SJSA1 (cell line): ENCODE measurements at places on chromosomes 7 and 10.

DNA sequence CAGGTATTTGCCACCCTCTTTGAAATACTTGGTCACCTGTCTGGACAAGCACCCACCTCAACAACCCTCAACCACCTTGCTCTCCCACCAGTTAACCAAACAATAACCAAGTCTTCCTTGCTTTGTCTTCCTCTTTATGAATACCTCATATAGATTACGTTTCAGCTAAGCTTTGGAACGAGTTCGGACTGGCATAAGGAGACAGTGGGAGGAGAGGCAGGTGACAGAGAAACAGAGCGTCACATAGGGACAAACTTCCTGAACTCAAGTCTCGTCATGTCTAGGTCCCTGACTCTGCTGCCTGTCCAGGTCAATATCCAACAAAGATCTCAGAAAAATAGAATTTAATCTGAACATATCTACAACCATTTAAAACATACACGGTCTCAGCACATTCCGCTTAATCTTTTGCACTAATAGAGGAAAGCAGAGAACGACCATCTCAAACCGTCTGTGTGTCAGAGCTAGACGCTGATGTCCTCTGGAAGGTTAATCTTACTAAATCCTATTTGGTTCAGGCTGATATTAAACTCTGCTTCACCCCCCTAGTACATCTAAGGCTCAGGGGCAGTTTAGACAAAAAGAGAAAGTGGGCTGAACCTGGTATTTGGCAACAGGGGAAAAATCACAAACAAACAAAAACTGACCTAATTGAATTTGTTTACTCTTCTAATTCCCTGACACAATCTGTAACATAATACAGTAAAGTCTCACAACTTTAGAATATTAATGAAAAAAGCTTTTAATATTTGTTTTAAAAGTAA is 26.4 kb upstream of the SVOPL start:
- no peak for DNase-seq
- no peaks in the 10 kb centered on the region for H3K36me3 ChIP-seq
- no peak overlapping the region for H3K27ac ChIP-seq
- H3K27me3 ChIP-seq: no peaks in the 10 kb centered on the region

DNA sequence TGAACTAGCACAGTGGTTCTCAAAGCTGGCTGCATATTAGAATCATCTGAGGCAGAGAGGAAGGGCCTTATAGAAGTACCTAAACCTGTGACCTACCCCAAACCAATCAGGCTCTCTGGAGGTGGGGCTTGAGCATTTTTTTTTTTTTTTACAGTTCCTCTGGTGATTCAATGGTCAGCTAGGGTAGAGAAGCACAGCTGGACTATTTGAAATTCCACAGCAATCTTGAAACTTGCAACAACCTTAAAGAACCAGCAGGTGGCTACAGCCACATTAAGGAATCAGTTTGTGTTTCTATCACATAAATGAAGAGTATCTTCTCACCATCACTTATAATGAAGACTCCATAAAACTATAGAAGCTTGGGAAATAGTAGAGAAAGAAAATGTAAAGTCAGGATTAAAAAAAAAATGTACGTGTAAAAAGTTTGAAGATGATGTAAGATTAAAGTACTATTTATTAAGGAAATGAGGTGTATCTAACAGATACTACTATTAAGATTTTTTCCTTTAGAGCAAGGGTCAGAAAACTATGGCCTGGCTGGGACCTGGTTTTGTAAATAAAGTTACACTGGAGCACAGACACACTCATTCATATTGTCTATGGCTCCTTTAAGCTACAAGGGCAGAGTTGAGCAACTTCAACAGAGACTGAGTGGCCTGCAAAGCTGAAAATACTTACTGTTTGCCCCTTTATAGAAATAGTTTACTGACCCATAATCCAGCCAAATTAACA is 3.8 kb downstream of the RTKN2 start:
- peaks cover 33% of the 10 kb centered on the region for H3K4me1 ChIP-seq
- DNase-seq: peak; percentile 65
- H3K27ac ChIP-seq: no peak overlapping the region
- no peak overlapping the region for H3K4me3 ChIP-seq
- peaks cover 2% of the 10 kb centered on the region; the same call in 1 of the 2 replicates for H3K36me3 ChIP-seq

DNA sequence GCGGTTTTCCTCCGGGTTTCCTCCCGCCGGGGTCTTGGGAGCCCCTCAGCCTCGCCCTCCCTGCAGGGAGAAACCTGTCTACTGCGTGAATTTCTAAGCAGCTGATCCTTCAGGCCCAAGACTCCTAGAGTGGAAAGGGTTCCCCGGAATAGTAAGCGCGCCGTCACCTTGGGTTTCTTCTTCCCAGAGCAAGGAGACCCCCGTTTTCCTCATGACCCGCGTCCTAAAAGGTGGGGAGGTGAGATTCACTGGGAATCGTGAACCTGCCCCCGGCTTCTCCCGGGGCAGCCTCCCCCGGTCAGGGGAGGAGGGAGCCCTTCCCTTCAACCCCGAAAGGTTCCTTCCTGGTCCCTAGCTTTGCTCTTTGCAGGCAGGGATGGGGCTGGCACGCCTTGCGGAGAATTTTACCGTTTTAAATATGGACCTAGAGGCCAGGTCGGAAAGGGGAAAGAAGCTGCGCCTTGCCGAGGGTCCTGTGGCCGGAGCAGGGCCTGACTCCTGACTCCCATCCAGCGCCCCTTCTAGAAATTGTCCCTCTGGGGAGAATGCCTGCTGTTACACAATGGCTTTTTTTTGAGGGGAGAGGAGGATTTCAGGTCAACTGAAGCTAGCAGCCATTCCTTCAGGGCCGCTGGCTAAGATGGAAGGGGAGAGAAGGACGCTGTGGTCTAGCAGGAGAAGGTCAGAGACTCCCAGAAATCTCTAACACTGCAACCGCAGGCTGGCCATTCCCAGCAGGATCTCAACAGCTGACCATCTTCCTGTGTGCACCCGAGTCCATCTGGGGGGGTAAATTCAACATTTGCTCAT is 11.6 kb upstream of the MNX1 start:
- peaks cover 98% of the 10 kb centered on the region for H3K27me3 ChIP-seq
- H3K4me3 ChIP-seq: no peak overlapping the region
- no peak for DNase-seq
- no peaks in the 10 kb centered on the region for H3K36me3 ChIP-seq
- H3K4me1 ChIP-seq: no peaks in the 10 kb centered on the region

GRCh38 chr7:29647020-29647654 is 83.5 kb downstream of the PRR15 start:
- DNase-seq: no peak
- H3K4me3 ChIP-seq: no peak overlapping the region
- no peak overlapping the region for H3K27ac ChIP-seq

DNA sequence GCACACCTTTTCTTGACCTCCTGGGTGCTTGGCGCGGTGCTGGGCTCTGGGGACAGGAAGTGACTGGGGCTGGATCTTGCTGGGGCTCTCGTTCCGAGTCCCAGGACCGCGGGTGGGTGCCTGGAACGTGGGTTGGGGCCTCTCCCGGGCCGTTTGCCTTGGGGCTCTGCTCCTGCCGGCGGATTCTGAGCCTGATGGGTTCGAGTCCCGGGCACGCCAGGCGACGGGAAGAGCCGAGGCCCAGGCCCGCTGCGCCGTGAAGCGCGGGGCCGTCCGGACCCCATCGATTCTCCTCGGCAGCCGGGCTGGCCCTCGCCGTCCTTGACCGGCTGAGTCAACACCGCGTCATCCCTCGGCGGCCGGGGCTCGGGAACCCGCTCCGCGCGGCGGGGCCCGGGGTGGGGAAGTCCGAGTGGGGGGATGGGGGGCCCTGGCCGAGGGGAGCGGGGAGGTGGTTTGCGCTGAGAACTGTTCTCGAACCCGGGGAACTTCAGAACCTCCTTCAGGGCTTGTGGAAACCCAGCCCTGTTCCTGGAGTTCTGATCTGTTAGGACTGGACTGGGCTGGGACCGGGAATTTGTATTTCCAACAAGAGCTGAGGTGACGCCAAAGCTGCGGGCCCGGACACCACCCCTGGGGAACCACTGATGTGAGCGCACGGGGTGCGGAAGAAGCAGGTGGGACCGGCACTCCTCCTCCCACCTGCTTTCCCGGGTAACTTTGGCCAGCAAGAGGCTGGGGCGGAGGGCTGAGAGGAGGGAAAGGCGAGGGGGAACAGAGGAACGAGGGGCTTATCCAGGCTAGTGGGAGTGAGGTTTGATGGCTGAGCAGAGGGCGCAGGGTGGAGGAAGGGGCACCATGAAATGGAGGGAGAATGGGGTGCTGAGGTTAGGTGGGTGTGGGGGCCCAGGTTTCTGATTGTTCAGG is 6.2 kb downstream of the HHEX start:
- DNase-seq: no peak
- no peak overlapping the region for H3K4me3 ChIP-seq
- peaks cover 23% of the 10 kb centered on the region for H3K4me1 ChIP-seq
- no peak overlapping the region for H3K27ac ChIP-seq

DNA sequence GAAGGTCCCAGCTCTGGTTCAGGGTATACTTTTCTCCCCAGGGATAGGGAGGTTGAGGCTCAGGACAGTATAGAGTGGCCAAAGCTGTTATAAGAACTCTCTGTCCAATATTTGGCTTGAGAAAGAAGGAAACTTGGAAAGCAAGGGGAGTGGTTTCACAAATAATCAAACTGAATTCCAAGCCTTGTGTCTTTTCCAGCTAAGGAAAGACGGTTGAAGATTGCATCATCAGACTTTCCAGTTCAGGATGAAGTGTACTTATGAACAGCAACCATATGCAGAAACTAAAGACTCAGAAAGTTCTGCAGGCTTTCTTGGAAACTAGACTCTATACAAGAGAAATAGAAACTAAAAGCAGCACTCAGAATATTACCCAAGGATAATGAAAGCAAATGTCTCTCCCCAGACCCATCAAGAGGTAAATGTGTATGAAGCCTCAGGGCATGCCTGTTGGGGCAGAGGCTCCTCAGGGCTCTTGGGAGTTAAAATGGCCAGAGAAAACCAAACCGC is 46.4 kb downstream of the RAMP3 start:
- no peak overlapping the region for H3K4me3 ChIP-seq
- H3K27ac ChIP-seq: no peak overlapping the region
- H3K4me1 ChIP-seq: no peaks in the 10 kb centered on the region

- H3K36me3 ChIP-seq: no peaks in the 10 kb centered on the region
- no peaks in the 10 kb centered on the region for H3K27me3 ChIP-seq
- H3K4me1 ChIP-seq: no peaks in the 10 kb centered on the region
- no peak overlapping the region for H3K27ac ChIP-seq
- no peak for DNase-seq
- H3K4me3 ChIP-seq: no peak overlapping the region
These were observed 75.3 kb upstream of the AASS start for GRCh38 chr7:122219253-122219865.

DNA sequence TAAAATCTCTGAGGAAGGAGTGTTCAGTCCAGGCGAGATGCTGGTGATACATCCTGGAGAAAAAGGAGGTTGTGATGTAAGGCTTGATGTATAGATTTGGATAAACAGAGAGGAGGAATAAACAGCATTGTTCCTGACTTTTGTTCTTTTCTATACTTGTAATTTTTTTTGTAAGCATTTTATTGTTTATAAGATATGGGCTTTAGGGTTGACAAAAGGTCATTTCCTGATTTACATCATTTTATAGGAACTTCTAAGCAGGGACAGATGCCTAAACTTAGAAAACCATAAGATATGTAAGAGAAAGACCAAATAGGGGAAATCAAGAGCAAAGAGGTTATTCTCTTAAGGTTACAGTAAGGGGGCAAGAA is 16.7 kb upstream of the SLC26A4 start:
- no peaks in the 10 kb centered on the region for H3K36me3 ChIP-seq
- no peak overlapping the region for H3K4me3 ChIP-seq
- H3K27me3 ChIP-seq: no peaks in the 10 kb centered on the region
- H3K27ac ChIP-seq: no peak overlapping the region
- DNase-seq: no peak

- H3K4me1 ChIP-seq: peaks cover 64% of the 10 kb centered on the region
- H3K27ac ChIP-seq: peak overlapping the region; percentile 97
- H3K27me3 ChIP-seq: no peaks in the 10 kb centered on the region
- peak; percentile 94 for DNase-seq
- H3K4me3 ChIP-seq: no peak overlapping the region
These were observed 46.1 kb downstream of the ZCCHC24 start for GRCh38 chr10:79399223-79399831.

DNA sequence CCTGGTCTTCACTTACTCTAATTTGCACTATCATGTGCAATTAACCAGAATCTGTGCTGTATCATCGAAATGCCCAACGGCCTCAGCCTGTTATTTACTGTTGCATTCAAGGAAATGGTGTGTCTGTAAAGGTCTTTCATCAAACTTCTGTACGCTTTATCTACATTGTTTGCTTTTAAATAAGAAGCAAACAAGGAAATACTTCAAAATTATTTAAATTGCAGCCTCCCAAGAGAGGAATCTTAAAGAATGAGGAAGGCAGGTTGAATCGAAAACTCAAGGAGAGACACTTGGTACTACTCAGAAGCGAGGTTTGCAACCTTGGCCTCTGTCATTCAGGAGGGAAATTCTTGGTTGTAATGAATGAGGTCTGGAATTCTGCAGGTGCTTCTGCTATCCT is 40.7 kb downstream of the MGAM start:
- no peaks in the 10 kb centered on the region for H3K36me3 ChIP-seq
- H3K27ac ChIP-seq: no peak overlapping the region
- DNase-seq: no peak
- H3K4me1 ChIP-seq: no peaks in the 10 kb centered on the region

DNA sequence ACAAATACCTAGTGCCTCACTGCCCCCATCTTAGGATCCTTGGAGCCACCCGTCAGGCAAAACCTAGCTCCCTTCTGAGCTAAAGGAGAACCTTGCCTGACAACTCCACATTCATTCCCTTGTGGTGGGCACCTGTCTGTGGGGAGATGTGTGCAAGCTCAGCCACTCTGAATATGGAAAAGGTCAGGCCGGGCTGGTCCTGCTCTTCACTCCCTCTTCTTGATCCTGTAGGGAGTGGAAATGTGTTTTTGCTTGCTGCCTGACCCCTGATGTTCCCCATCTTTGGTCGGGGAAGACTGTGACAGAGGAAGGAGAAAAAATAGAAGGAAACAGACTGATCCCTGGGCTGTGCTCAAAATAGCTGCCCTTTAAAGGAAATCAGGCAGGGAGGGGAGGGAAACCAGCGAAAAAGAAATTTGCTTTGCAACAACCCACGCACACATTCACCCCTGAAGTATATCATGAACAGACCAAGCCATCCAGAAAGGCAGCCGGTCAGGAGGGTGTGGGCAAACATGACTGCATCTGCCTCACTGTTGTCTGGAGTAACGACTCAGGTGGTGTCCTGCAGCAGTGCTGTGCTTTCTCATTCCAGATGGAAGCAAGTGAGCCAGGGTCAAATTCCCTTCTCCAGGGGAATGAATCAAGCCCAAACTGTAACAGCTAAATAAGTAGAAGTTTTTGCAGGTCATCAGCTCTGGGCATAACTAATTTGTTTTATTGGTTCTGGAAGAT is 74.0 kb downstream of the SCRN1 start:
- no peak overlapping the region for H3K27ac ChIP-seq
- peaks cover 21% of the 10 kb centered on the region for H3K36me3 ChIP-seq
- H3K4me1 ChIP-seq: no peaks in the 10 kb centered on the region
- no peaks in the 10 kb centered on the region for H3K27me3 ChIP-seq
- no peak for DNase-seq
